Activated T-helper 17 cell treated with anti-CD3 and anti-CD28 coated beads, Interleukin-2, amount 50 U/mL, for 72 hours (primary cell): ENCODE measurements at places on chromosomes 5 and 9. TPM values are rescaled to one million over a fixed set of nuclear protein-coding genes. Genes with fewer than 3 reads are reported as not detected.
A peak's percentile ranks its signal among the peaks of the same experiment; 100 is the strongest.

GRCh38 chr5:5804478-5805233 is 382.2 kb downstream of the ICE1 start:
- ATAC-seq = no peak

NR5A1 gene
- not detected for total RNA-seq

DNA sequence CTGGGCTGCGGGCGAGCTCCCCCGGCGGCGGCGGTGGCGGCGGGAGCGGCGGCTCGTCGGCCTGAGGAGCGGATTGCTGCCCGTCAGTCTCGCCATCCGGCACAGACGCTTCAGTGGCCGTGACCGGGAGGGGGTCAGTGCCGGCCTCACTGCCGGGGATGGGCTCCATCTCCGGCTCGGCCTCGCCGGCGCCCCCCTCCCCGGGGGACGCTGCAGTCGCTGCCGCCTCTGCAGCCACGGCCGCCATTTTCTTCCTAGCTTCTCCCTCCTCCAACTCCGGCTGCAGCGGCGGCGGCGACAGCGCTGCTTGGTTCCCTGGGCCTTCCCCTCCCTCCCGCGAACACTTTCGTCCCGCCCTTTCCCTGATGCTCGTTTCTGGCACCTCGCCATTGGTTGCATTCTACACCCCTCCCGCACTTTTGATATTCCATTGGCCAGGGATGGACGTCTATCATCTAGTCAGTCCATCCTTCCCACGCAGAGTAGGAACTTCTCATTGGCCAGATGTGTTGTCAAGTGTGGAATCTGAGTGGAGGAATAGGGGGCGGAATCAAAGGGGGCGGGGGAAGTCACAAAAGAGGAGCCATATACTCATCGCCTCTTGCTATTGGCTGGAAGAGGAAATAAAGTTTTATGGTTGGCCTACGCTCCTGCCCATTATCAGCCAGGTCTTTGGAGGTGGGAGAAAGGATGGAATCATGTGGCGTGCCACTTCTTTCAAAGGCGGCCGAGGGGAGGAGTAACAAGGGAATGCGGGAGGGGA is at the start of gene PWWP2A:
PWWP2A (minus strand) TSS at position 309 of the 763 bp plus-strand sequence; CDS start at position 247, 62 bp downstream.
- ATAC-seq = peak; percentile 95

GRCh38 chr9:79572608-79573411 is 1.0 kb downstream of the TLE4 start:
- no peak for ATAC-seq

DNA sequence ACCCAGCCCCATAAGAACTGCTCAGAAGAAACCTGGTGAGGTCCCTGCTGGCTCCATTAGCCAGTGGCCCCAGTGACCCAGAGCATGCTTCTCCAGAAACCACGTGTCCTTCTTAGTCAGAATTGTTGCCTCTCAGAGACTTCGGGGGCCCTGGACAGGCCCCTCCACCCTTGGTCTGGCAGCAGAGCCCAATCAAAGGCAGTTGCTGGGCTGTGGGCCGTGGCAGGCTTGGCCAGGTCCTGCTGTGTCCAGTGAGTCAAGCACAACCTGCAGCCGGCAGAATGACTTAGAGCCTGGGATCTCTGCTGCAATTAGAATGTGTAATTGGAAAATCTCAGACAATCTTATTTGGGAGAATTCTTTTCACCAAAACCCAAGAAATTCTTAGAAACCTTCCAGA is 502.0 kb upstream of the KLF4 start:
- no peak for ATAC-seq

GRCh38 chr9:107332883-107333282 is 49.8 kb downstream of the RAD23B start:
- no peak for ATAC-seq

RNF183 gene
- total RNA-seq = 10.9 TPM

DNA sequence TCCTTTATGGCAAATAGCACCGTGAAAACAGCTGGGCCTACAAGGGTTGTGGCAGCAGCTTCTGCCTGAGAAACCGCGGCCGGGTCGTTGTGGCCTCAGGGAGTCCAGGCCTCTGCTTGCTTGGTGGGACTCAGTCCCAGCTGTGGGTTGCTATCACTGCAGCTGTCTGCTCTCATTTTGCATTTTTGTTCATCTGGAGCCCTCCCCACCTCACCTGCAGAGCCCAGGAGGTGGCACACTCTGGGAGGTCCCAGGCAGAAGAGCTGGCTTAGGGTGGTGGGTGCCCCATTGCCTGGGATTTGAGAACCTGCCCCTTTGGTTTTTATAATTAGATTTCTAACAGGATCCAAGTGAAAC is 138.4 kb downstream of the GADD45G start:
- peak; percentile 6 for ATAC-seq

RCL1 gene
- total RNA-seq = 18.9 TPM

DNA sequence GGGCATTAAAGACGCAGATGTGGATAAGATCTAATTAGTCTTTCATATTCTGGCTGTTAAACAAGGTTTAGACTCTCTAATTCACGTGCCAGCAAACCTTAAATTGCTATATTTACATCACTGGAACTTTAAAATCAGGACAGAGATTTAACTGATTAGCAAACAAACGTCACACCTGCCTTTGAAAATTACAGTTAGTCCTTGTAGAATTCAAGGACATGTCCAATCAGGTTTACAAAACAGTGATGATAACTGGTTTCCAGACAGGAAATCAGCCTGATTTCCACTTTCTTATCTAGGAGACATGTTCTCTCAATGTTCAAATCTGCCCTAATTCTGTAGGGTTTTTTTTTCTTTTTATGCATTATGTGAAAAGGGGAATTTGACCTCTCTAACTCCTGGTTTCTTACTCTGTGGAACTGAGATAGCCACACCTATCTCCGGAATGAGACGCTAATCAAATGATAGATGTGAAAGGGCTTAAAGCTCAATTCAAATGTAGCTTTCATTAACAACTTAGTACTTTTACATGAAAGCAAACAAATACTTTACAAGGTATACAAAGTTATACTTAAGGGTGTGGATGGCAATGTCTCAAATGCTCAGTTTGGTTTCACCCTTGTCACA is 26.5 kb downstream of the SPINK5 start:
- no peak for ATAC-seq

DNA sequence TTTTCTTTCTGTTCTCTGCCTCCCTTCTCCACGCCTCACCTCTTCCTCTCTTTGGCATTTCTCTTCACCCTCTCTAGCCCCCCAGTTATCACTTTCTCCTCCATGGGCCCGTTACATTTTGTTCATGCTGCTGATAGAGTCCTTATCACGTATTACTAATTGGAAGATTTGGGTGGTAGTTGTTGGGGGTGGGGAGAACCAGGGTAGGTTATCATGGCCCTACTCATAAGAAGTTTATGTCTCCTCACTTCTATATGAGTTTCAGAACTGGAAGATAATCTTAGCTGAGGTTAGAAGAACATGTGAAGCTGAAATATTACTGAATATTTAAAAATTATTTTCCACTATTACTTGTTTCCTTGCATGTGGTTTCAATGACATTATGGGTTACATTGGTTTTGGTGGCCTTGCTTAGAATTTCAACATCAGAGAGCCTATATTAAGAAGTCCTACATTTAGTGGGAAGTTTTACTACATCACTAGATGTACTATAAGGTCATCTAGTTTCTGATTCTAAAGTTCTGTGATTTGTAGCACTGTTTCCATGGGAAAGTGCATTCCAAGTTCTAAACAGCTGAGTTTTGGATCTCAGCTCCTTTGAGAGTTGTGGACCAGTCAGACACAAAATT is 36.8 kb downstream of the PIP5K1B start:
- ATAC-seq = no peak

DNA sequence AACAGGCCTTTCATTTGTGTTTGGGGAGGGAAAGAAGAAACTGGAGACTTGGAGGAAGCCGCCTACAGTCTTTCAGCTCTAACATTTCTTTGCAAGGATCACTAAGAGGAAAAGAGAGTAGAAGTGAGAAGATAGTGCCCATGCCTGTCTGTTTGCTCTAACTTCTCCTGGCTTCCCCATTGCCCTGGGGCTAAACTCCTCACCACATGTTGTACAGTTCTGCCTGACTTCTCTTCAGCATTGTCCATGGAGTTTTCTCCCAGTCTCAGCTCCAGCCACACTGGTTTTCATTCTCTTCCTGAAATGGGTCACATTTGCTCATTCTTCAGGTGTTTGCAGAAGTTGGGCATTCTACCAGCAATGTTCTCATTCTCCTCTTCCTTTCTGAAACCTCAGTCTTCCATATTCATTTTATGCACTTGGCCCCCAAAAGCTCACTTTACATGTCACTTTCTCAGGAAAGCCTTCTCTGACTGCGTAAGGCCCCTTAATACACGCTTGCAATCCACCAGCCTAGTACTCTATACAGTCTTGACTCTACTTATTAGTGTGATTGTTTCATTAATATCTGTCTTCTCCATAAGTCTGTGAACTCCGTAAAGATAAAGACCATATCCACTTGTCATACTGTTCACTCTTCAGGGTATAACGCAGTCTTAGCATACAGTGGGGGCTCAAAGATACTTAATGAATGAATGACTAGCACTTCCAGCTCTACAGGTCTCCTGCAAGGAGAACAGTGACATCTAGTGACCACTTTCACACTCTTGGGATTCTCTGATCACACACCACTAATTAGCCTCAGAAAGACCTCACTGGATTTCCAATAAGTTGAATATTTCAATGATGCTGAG is 40.2 kb upstream of the TRIM32 start:
- no peak for ATAC-seq

DNA sequence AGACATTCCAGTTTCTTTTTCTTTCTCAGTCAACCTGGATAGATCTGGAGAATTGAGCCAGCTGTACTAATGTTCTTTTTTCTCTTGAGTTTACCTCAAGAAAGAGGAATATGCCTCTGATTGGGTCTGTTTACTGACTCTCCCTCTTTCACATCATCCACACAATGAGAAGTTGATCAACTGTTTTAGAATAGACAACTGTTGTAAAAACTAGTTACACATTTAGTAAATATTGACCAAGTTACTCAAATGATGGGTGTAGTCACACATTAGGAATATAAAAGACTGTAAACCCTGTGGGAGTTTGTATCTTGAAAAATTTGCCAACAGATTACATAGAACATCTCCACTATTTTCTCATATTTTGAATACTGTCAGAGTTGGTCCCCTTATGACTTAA is 330.8 kb downstream of the FER start:
- no peak for ATAC-seq

DNA sequence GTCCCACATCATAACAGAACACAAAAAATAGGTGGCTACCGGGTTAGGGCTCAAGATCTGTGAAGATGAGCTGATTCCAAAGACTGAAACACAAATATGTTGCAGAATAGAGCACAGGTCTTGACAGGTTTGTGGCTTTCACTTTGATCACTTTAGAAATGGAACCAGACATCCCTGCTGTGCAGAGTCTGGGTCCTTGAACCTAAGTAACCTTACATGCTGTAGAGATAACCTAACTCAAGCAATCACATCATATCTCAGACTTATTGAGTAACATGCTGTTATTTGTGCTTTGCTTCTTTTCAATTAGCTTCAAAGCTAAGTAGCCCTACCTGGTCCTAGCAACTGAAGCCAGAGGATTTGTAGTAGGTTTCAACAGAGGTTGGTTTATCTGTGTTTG is 24.3 kb downstream of the FBXW2 start:
- peak; percentile 47 for ATAC-seq

GRCh38 chr5:7576023-7576715 is 180.2 kb downstream of the ADCY2 start:
- ATAC-seq = no peak

- no peak for ATAC-seq
Measured at GRCh38 chr5:130110328-130110727, 206.1 kb downstream of the CHSY3 start.
